ENCODE measurements at places on chromosomes 5 and 9.

DNA sequence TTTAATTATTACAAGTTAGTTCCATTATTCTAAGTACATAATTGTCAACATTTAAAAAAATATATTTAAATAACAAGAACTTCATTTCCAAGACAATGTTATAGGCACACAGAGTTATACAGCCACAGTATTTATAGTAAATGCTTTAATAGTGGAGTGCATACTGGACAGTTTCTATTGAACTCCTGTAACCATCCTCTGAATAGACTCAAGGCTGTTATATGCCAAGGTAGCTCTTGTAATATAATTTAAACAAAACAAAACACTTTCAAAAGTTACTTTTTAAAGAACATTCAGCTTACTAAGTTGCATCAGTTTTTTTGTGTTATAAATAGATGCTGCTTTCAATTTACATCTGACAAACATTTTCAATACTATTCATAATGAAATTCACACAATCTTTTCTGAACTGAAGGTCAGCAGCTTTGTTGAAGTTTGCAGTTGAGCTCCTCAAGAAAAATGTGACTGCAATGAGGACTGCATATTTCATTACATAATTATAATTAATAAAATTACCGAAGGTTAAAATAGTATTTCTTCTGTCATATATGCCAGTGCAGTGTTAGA, 549.9 kb upstream of the CYLC2 start:
- DNase-seq, result no peak

DNA sequence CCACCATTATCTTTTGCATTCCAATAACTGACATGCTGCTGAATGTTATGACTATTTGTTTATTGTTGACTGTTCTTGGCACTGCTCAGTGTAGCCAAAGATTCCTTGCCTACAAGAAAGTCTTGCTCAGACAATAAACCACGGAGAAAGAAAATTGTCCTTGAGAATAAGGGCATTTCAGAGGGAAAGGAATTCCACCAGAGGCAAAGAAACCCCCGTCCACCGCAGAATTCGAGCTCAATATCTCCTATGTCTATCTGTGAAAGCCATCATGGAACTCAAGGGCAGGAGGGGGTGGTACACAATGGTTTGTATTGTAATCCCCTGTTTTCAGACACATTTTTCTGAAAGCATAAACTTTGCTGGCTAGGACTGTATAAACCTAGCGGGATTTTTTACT, 70.3 kb upstream of the ADAMTS16 start:
- no peak for DNase-seq

DNA sequence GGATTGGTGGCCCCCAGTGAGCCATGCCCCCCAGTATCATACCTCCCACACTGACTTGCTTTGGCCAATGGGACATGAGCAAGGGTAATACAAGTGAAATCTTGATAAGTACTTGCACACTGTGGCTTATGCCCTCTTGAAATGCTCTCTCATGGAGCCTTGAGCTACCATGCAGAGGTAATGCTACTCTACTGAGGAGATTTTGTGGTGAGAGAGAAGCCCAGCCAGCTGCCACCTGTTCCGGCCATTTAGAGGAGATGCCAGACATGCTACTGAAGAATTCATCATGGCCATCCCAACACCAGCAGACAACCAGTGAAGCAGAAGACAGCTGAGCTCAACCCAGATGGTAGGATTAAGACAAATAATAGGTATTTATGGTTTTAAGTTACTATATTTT, 299.5 kb downstream of the MEF2C start:
- no peak for DNase-seq

GRCh38 chr9:115524453-115525059, 406.6 kb upstream of the TNC start:
- no peak for DNase-seq

GRCh38 chr9:17532461-17532860, 46.4 kb upstream of the SH3GL2 start:
- no peak for DNase-seq

DNA sequence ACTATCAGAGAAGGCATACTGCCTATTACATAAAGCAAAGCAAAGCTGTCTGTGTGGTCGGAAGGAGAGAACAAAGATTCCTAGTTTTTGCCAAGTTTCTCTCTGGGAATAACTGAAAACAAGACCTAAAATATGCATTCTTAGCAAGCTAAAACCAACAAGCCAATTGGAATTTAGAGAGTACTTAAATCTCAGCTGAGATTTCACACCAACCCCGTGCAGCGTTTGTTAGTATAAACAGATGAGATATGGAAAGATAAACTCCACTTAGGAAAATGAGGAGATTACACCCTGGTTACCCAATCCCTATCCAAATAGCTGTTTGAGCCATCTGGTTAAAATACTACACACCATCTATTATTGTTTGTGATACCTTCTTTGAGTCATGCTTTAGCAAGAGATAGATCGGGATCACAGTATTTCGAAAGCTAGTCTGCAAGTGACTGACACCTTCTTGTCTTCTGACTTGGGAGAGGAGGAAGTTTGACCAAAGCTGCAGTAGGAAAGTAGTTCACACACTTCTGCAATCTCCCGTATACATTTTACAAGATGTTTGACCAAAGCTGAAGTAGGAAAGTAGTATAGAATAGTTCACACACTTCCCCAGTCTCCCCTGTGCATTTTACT, 18.2 kb downstream of the FAF2 start:
- no peak for DNase-seq

GRCh38 chr5:74440341-74440740, 200.2 kb downstream of the ENC1 start:
- DNase-seq, result no peak

- no peak for DNase-seq
Measured at GRCh38 chr5:150582241-150583109, 58.0 kb upstream of the SYNPO start.

DNA sequence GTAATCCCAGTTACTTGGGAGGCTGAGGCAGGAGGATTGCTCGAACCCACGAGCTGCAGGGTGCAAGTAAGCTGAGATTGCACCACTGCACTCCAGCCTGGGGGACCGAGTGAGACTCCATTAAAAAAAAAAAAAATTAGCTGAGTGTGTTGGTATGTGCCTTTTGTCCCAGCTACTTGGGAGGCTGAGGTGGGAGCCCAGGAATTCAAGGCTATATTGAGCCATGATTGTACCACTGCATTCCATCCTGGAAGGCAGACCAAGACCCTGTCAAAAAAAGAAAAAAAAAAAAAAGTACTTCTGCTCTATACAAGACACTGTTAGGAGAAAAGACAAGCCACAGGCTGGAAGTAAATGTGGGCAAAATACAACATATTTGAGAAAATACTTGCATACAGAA, 68.5 kb upstream of the FBXW11 start:
- no peak for DNase-seq

- no peak for DNase-seq
Measured at GRCh38 chr5:181255276-181255675, 5.7 kb downstream of the TRIM52 start.

- DNase-seq, result no peak
Measured at GRCh38 chr5:107331882-107332281, 338.9 kb downstream of the EFNA5 start.

- no peak for DNase-seq
Measured at GRCh38 chr5:15798006-15798405, 298.0 kb downstream of the FBXL7 start.
